ENCODE measurements at places on chromosomes 7 and 10.

- no peak for DNase-seq
Observed at GRCh38 chr7:134368851-134369544, 52.3 kb upstream of the SLC35B4 start.

- DNase-seq: no peak
Observed at GRCh38 chr10:77027141-77027540, 610.5 kb downstream of the KCNMA1 start.

- DNase-seq: no peak
Observed at GRCh38 chr10:30041196-30042105, 17.9 kb downstream of the JCAD start.

DNA sequence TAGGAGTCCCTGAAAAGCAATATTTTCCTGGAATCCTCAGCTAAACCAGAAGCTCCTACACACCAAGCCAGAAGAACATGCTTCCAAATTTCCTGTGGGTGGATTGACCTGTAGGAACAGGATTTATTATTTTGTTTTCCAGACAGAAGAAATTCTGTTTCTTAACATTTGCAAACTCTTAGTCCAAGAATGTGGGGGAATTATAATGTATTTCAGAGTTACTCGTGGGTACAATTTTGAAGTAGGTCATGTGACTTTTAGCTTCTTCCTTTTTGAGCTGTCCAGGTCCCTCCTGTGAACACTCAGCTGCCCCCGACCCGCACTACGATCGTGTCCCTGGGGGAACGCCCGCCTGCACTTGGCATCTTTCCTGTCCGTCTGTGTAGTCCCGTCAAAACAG is 27.7 kb upstream of the VIPR2 start:
- DNase-seq: no peak

DNA sequence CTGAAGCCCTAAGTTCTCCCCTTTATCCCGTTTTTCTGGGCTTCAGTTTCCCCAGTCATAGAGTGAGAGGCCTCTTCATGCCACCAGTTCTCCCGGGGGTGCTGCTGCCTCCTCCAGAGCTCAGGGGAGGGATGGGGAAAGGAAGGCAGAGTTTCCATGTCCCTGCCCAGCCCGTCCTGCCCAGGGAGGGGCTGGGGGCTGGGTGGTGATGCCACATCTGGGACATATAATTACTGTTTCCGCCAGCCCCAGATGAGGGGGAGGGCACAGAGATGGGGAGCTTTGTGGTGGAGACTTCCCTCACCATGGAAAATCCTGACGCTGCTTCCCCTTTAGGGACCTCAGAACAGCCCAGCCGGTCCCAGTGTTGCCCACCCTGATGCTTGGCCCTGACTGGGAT is 4.1 kb downstream of the AQP1 start:
- no peak for DNase-seq

DNA sequence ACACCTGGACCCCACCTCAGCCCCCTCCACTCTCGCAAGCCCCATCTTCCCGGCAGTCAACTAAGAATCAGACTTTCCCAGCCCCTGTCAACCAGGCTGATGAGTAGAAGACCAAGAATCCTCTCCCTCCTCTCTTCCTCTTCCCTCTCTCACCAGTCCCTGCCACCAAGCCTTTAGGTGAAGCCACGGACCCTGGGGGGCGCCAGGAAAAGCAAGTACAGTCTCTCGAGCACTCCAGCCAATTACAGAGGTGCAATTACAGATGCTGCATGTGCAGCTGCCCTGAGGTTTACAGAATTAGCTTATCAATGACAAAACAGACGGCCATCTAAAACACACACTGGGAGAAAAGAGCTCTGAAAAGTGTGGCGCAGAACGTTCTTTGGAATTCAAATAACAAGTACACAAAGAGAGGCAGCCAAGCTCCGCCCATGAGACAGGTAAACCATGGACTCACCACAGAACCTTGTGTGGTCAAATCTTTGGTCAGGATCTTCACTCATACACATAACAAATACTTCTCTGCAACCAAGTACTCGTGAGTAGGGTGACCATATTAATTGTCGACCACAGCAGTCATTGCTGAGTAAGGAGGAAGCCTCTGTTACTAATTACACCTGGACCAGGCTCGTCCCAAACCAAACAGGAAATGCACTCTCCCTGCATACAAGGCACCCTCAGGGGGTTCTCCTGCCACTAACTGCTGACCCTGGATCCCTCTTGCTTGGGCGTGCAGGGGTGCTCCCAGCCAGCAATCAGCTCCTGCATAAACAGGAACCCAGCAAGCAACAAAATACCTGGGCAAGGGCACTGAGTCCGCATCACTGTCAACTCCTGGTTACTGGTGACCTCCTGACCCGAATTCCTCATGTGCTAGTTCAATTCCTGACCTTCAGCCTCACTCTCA is 189.2 kb downstream of the FAM107B start:
- DNase-seq: no peak

GRCh38 chr10:48274636-48275035 is at the start of gene FRMPD2:
Gene FRMPD2 (minus strand): TSS chr10:48274696. CDS start chr10:48274567, 129 bp downstream.
- DNase-seq: no peak

- DNase-seq: no peak
Observed at GRCh38 chr7:39602351-39602750, 21.0 kb upstream of the RALA start.

GRCh38 chr7:148374396-148375259 is 215.9 kb upstream of the C7orf33 start:
- no peak for DNase-seq

GRCh38 chr7:145876376-145876775 is 240.2 kb upstream of the CNTNAP2 start:
- no peak for DNase-seq

GRCh38 chr7:34219153-34219718 is 313.9 kb downstream of the BMPER start:
- DNase-seq: no peak

GRCh38 chr7:121180436-121181063 is 148.2 kb upstream of the WNT16 start:
- DNase-seq: no peak

GRCh38 chr7:71584256-71584655 is 452.3 kb downstream of the GALNT17 start:
- no peak for DNase-seq

Data from activated naive CD4-positive, alpha-beta T cell treated with anti-CD3 and anti-CD28 coated beads, Interleukin-2, amount 10 ng/mL, durations not matched to agents 7 days and 5 days (primary cell).